ENCODE measurements at places on chromosomes 12 and 14. TPM values are rescaled to one million over a fixed set of nuclear protein-coding genes. Genes with fewer than 3 reads are reported as not detected.

GRCh38 chr14:99234961-99235571, 36.9 kb downstream of the BCL11B start:
- no peak for DNase-seq
- H3K4me1 ChIP-seq: no peaks in the 10 kb centered on the region
- no peak overlapping the region for H3K27ac ChIP-seq
- H3K4me3 ChIP-seq: no peak overlapping the region
- H3K36me3 ChIP-seq: no peaks in the 10 kb centered on the region

The SEL1L gene
- polyA plus RNA-seq: 15.3 TPM

DNA sequence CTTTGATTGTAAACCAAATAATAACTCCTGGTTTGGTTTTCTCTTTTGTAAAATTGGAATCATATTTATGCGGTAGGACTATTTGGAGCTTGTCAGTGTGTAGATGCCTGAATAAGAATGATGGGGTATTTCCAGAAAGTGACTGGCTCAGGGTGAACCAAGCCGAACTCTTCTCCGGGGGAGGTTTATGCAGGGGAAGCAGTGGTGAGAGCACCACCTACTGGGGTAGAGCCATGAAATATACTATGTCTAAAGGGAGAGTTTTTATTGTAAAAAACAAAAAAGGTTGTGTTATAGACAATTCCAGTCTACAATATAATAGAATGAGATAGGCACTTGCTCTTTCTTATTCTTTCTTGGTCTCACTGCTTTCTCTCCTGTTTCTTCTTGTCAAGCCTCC, 222.9 kb upstream of the SLC16A7 start:
- H3K36me3 ChIP-seq: no peaks in the 10 kb centered on the region
- H3K27me3 ChIP-seq: no peaks in the 10 kb centered on the region
- H3K27ac ChIP-seq: no peak overlapping the region

The ZFP36L1 gene
- polyA plus RNA-seq: 12.7 TPM

DNA sequence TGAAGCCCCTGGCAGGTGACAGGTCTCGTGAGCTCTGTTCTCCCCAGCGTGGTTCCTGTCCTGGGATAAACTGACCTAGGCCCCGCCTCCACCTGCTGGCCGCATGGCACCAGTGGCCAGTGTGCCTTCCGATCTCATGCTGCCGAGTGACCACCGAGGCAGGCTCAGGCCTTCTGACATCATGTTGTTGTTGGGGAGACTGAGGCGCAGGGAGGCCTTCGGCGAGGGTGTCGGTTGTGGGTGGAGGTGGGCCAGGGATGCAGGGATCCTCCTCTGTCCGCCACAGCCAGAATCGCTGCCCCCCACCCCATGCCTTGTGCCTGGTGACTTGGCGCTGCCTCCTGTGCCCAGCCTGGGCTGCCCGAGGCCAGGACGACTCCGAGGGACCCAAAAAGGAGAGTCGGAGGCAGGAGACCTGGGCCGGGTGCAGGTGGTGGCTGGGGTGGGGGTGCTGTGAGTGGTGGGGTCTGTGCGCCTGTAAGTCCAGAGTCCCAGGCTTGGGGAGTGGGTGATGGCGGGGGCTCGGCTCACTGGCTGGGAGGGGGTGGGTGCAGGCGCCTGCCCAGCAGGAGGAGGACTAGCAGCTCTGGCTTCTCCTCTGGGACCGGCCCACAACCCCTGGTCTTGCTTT, 24.3 kb downstream of the ASPG start:
- H3K27me3 ChIP-seq: peaks cover 3% of the 10 kb centered on the region
- H3K27ac ChIP-seq: no peak overlapping the region
- no peaks in the 10 kb centered on the region for H3K36me3 ChIP-seq

- H3K27me3 ChIP-seq: no peaks in the 10 kb centered on the region
- peaks cover 7% of the 10 kb centered on the region for H3K36me3 ChIP-seq
- DNase-seq: no peak
- H3K4me1 ChIP-seq: peaks cover 13% of the 10 kb centered on the region
These were observed 24.0 kb downstream of the SSH1 start for GRCh38 chr12:108833355-108833733.

DNA sequence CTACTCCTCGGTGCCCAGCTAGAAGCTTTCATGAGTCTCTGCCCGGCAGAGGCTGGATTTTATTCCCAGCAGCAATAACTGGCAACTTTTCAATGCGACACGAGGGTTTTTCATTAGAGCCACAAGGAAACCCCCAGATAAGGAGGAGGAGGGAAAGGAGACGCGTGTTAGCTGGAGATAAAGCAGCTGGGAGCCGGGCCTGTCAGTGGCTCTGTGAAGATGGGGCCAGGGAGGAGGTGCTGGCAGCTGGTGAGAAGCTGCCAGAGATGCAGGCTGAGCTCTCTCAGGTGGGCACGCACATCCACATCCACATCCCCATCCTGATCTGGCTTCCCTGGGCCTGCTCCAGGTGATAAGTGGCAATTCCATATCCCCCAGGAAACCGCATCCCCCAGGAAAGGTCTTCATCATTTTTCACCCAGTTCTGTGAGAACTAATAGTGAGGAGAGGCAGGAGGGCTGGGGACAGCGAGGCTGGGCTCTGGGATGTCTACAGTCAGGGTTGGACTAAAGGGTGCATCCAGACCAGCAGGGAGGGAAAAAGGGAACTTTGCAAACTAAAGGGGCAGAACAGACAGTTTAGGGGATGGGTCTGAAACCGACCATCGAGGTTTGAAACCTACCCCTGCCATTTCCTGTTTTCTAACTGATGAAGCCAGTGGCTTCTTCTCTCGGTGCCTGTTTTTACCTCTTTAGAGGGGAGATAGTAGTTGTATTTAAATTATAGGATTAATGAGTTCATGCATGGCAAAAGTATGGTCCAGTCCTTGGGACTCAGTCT, 413.2 kb downstream of the DPF3 start:
- H3K27ac ChIP-seq: no peak overlapping the region
- H3K36me3 ChIP-seq: no peaks in the 10 kb centered on the region
- no peaks in the 10 kb centered on the region for H3K4me1 ChIP-seq

- DNase-seq: peak; percentile 57
- H3K4me1 ChIP-seq: peaks cover 29% of the 10 kb centered on the region
- H3K27ac ChIP-seq: no peak overlapping the region
- H3K4me3 ChIP-seq: peak overlapping the region; percentile 29
- peaks cover 10% of the 10 kb centered on the region for H3K27me3 ChIP-seq
- no peaks in the 10 kb centered on the region for H3K36me3 ChIP-seq
These were observed 5.5 kb upstream of the HOXC9 start for GRCh38 chr12:53994264-53995001.

- H3K36me3 ChIP-seq: no peaks in the 10 kb centered on the region
- H3K4me1 ChIP-seq: peaks cover 41% of the 10 kb centered on the region
- peak overlapping the region; percentile 79 for H3K27ac ChIP-seq
These were observed 624 bp downstream of the RIN3 start for GRCh38 chr14:92513966-92514843.

- DNase-seq: no peak
- H3K27me3 ChIP-seq: no peaks in the 10 kb centered on the region
- no peak overlapping the region for H3K4me3 ChIP-seq
- H3K4me1 ChIP-seq: no peaks in the 10 kb centered on the region
- H3K36me3 ChIP-seq: no peaks in the 10 kb centered on the region
These were observed 42.1 kb downstream of the INTS13 start for GRCh38 chr12:26895672-26896071.

The LRFN5 gene
- not detected for polyA plus RNA-seq

DNA sequence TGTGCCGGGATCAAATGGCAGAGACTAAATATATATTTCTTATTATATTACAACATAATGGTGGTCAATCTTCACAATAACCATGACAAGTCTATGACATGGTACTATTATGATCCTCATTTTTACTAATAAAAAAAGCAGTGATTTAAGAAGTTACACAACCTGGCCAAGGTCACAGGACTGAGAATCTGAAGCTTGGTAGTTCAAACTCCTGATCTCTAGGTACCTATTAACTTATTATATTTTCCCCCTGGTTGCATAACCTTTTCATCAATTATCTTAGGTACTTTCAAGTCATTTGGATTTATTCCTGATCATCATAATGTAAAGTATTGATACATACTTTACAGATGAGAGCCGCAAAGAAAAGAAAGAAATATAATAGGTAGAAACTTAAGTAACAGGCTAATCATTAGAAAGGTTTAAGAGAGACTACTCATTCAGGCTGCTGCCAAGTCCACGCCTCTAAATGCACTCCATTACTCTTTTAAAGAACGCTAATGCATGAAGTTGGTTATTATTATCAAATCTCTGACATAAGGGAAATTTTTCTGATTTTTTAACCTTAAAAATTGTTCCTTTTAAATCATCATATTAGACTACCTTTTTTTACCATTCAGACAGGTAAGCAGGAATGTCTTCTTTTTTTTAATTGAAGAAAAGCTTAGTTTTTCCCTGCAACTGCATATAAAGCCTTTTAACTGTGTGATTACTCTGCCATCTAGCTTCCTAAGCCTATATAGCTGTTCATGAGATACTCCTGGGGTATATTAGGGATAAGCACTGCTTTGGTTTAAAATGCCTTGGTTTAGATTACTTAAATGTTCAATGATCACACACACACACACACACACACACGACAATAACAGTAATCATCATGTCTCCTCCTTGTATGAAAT, 35.6 kb downstream of the RPS29 start:
- DNase-seq: peak; percentile 12
- peaks cover 35% of the 10 kb centered on the region for H3K4me1 ChIP-seq
- H3K36me3 ChIP-seq: no peaks in the 10 kb centered on the region

The SIX4 gene
- 5.0 TPM for polyA plus RNA-seq

The RPL10L gene
- polyA plus RNA-seq: not detected

- DNase-seq: no peak
- H3K4me1 ChIP-seq: peaks cover 62% of the 10 kb centered on the region
- peak overlapping the region; percentile 0 for H3K27ac ChIP-seq
- H3K4me3 ChIP-seq: no peak overlapping the region
These were observed 5.7 kb downstream of the TTC6 start for GRCh38 chr14:37600880-37601741.

- H3K27ac ChIP-seq: no peak overlapping the region
- H3K4me1 ChIP-seq: no peaks in the 10 kb centered on the region
- no peak overlapping the region for H3K4me3 ChIP-seq
- no peak for DNase-seq
These were observed 55.5 kb upstream of the TTC7B start for GRCh38 chr14:90871605-90872233.

All from HepG2 (cell line).